ENCODE measurements at places on chromosomes 3 and 15.
A peak's percentile ranks its signal among the peaks of the same experiment; 100 is the strongest.

DNA sequence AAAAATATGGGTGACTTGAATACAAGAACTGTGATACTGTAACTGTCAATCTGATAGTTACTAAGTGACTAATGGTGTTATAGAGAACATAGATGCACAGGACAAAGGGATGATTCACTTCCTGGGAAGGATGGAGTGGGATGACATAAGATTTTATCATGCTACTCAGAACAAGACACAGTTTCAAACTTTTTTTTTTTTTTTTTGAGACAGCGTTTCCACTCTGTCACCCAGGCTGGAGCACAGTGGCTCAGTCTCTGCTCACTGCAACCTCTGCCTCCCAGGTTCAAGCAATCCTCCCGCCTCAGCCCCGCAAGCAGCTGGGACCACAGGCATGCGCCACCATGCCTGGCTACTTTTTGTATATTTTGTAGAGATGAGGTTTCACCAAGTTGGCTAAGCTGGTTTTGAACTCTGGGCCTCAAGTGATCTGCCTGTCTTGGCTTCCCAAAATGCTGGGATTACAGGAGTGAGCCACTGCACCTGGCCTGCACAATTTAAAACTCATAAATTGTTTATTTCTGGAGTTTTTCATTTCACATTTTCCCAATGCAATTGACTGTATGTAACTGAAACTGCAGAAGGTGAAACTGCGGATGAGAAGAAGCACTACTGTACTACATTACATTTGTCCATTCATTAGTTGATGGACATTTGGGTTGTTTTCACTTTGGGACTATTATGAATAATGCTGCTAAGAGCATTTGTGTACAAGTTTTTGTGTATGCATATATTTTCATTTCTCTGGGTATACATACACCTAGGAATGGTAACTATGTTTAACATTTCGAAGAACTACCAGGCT, 40.6 kb downstream of the ADIPOQ start:
- DNase-seq: peak; percentile 89

- DNase-seq: no peak
Measured at GRCh38 chr3:40770061-40770460, 245.3 kb downstream of the ZNF621 start.

DNA sequence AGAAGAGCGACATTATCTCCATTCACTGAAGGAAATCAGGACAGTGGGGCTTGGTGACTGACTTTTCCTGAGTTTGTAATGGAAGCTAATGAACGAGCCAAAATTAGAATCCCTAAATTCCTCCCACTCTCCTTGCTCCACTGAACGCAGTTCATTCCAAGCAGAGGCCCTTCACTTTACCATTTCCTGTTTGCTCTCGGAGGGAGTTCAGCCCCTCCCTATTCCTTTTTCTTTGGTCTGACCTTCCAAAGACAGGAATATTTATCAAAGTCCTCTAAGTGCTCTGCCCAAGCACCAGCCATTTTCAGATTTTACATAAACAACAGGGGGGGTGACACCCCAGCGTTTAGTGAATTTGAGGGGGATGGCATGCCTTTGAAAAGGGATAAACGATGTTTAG, 24.0 kb upstream of the PTPRG start:
- peak; percentile 53 for DNase-seq

- DNase-seq: no peak
Measured at GRCh38 chr3:46059432-46059831, 32.1 kb upstream of the XCR1 start.

DNA sequence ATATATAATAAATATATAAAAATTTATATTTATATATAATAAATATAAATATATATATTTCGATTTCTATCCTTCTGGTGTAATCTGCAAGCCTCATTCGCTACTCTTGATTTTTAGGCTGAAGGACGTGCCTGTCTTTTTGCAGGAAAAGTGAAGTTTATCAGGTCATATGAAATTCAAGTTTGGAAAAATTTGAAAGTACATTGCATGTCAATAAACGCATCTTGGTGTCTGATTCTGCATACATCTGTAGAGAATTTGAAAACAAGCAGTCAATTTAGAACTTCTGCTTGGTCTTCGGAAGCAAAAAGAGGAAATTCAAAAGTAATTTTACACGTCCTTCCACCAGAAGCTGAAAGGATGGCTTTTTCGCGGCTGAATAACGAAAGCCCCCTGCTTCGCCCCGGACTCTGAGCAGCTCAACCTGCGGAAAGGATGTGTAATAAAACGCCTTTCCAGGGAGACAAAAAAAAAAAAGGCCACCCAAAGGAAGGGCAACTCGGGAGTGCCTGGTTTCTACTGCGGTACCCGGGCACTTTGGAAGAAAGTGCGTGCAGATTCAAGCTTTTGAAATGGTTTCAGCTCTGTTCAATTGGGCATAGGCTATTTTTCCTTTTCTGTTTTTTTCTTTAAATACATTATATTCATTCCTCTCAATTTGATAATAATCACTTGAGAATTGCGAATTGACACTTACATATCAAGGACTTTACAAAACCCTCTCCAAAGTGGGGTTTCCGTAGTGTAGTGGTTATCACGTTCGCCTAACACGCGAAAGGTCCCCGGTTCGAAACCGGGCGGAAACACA, 1.5 kb upstream of the MYNN start:
- peak; percentile 88 for DNase-seq

- DNase-seq: no peak
Measured at GRCh38 chr15:70286113-70286806, 188.5 kb upstream of the TLE3 start.

DNA sequence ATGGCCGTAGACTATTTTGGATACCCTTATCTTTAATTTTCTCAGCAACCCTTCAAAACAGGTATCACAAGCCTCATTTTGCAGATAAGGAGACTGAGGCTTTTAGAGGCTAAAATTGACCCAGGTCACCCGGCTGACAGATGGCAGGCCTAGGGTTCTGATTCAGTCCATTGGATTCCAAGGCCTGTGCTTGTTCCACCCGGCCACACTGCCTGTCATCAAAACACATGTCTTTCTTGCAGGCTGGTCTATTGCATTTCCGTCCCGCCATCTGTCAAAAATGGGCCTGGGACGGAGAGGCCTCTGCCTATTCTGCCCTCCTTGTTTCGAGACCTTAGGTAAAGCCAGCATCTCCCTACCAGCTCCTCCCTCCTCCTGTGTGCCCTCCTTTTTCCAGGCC, 8.1 kb downstream of the INAFM2 start:
- DNase-seq: no peak

- no peak for DNase-seq
Measured at GRCh38 chr15:91865950-91866349, 12.4 kb downstream of the SLCO3A1 start.

DNA sequence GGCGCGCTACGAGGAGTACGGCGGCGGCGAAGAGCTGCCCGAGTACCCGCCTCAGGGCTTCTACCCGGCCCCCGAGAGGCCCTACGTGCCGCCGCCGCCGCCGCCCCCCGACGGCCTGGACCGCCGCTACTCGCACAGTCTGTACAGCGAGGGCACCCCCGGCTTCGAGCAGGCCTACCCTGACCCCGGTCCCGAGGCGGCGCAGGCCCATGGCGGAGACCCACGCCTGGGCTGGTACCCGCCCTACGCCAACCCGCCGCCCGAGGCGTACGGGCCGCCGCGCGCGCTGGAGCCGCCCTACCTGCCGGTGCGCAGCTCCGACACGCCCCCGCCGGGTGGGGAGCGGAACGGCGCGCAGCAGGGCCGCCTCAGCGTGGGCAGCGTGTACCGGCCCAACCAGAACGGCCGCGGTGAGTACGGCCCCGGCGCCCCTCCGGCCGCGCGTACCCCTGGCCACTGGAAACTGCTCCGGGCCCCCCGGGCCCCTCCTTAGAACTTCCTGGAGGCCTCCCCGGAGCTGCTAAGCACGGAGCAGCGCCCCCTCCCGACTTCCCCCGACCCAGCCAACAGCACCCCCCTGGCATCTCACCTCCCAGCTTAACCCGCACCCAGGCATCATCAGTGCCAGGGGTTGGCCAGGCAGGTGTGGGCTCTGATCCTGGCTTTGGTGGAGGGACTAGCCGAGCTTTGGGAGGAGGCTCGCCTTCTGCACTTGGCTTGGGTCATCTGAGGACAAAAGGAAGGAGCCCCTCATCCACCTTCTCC, 1.4 kb downstream of the LOXL1 start:
- DNase-seq: peak; percentile 46

DNA sequence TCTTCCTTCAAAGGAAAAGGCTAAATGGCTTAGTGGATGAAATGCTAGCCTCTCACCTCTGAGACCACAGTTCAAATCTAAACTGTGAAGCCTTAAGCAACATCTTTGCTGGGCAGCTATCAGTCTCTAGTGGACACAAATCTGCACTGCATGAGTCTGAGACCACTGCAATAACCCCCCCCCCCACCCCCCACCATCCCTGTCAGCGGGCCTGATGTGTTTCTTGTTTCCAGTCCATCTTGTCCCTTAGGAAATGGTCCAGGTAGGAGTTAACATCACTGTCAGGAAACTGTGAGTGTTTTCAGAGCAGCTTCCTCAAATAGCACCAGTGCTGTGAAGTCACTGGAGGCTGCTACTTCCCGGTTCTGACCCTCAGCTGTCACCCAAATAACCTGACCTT, 140.6 kb upstream of the TMCO5A start:
- peak; percentile 22 for DNase-seq

Data from fibroblast of pulmonary artery (primary cell).